Tibial nerve (tissue), 4 donors: ENCODE measurements at places on chromosomes 6 and 20. TPM values are rescaled to one million over a fixed set of nuclear protein-coding genes. Genes with fewer than 3 reads are reported as not detected.
A peak's percentile ranks its signal among the peaks of the same experiment; 100 is the strongest.

DNA sequence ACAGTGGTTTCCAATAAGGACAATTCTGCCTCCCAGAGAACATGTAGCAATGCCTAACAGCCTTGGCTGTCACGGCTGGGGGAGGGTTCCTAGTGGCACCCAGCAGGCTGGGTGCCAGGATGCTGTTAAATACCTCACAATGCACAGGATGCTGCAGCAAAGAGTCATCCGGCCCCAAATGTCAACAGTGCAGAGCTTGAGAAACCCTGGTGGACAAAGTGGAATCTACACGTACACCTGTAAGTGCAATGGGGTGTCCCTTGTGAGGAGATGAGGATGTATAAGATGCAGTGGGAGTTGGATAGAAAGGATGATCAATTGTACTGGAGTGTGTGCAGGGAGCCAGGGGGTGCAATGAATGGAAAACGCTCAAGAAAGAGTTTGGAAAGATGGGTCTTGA, 142.4 kb downstream of the FNDC1 start:
- no peaks in the 10 kb centered on the region for H3K36me3 ChIP-seq
- no peaks in the 10 kb centered on the region for H3K27me3 ChIP-seq
- no peak for DNase-seq
- H3K4me1 ChIP-seq = no peaks in the 10 kb centered on the region
- H3K4me3 ChIP-seq = no peak overlapping the region

DNA sequence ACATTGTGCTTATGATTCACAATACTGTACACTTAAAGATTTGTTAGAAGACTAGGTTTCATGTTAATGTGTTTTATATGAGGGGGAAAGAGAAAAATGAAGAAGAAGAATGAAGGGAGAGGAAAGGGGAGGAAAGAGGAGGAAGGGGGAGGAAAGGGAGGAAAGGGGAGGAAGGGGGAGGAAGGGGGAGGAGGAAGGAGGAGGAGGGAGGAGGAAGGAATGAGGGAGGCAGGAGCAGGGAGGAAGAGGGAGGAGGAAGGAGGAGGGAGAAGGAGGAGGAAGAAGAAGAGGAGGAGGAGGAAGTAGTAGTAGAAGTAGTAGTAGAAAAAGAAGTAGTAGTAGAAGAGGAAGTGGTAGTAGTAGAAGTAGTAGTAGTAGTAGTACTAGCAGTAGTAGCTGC, 70.6 kb downstream of the COL21A1 start:
- H3K27me3 ChIP-seq = no peaks in the 10 kb centered on the region
- no peak for DNase-seq
- no peak overlapping the region for H3K4me3 ChIP-seq
- no peaks in the 10 kb centered on the region for H3K36me3 ChIP-seq
- H3K4me1 ChIP-seq = peaks cover 10% of the 10 kb centered on the region

- H3K36me3 ChIP-seq = no peaks in the 10 kb centered on the region
- H3K27me3 ChIP-seq = no peaks in the 10 kb centered on the region
- no peak overlapping the region for H3K27ac ChIP-seq
- DNase-seq = no peak
- peaks cover 33% of the 10 kb centered on the region for H3K4me1 ChIP-seq
- no peak overlapping the region for H3K4me3 ChIP-seq
Observed at GRCh38 chr6:158011478-158011920, 29.8 kb downstream of the SYNJ2 start.

DNA sequence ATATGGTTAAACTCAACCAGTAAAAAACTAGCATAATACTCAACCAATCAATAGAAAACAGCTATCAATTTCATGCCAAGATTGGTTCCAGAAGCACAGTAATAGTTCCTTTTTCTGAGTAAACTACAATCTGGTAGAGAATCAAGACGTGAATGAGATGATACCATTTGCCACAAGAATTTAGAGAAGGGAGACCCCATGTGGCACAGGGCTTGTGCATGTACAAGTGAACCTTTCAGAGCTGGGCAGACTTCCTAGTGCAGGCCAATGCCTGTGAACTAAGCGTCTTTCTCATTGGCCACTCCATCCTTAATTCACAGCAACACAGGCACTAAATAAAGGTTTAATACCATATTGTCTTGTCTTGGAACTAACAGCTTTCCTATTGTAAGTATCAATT, 213.5 kb downstream of the RFPL4B start:
- no peaks in the 10 kb centered on the region for H3K27me3 ChIP-seq
- no peak for DNase-seq
- no peak overlapping the region for H3K27ac ChIP-seq
- no peaks in the 10 kb centered on the region for H3K36me3 ChIP-seq

GRCh38 chr6:99364026-99364425, 14.6 kb upstream of the FAXC start:
- no peaks in the 10 kb centered on the region for H3K4me1 ChIP-seq
- H3K27me3 ChIP-seq = no peaks in the 10 kb centered on the region
- DNase-seq = no peak
- no peaks in the 10 kb centered on the region for H3K36me3 ChIP-seq
- no peak overlapping the region for H3K27ac ChIP-seq

DNA sequence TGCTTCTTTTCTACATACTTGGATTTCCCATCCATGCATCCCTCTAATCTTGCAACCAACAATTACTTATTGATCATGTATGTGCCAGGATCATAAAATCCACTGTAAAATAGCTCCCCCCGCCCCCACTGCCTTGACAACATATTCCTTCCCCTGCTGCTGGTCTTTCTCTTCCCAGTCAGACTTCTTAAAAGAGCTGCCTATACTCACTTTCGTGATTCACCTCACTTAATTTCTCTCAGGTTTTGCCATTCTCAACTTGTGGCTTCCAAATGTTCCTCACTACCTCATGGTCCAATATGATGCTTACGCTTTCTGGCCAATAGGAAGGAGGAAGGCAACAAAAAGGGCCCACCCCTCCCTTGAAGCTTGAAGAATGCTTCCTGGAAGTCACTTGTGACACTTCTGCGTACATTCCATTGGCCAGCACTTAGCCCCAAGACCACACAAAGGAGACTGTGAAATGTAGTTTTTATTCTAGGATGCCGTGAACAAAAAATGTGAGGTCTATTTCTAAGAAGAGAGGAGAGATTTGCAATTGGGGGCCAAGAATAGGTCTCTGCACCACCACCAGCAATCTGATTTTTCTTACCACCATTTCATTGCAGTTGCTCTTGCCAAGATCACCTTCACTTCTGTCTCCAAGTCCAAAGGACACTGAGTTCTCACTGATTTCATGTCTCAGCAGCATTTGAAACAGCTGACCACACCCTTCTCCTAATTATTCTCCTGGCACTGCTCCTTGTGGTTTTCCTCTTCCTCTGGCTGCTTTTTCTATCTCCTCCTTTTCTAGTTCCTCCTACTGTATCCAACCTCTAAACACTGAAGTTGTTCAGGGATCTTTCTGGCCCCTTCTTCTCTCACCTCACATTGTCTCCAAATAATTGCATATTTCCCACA, 30.8 kb downstream of the CD164 start:
- H3K4me3 ChIP-seq = no peak overlapping the region
- no peaks in the 10 kb centered on the region for H3K27me3 ChIP-seq
- no peak overlapping the region for H3K27ac ChIP-seq
- peaks cover 4% of the 10 kb centered on the region for H3K4me1 ChIP-seq
- peaks cover 4% of the 10 kb centered on the region for H3K36me3 ChIP-seq

DNA sequence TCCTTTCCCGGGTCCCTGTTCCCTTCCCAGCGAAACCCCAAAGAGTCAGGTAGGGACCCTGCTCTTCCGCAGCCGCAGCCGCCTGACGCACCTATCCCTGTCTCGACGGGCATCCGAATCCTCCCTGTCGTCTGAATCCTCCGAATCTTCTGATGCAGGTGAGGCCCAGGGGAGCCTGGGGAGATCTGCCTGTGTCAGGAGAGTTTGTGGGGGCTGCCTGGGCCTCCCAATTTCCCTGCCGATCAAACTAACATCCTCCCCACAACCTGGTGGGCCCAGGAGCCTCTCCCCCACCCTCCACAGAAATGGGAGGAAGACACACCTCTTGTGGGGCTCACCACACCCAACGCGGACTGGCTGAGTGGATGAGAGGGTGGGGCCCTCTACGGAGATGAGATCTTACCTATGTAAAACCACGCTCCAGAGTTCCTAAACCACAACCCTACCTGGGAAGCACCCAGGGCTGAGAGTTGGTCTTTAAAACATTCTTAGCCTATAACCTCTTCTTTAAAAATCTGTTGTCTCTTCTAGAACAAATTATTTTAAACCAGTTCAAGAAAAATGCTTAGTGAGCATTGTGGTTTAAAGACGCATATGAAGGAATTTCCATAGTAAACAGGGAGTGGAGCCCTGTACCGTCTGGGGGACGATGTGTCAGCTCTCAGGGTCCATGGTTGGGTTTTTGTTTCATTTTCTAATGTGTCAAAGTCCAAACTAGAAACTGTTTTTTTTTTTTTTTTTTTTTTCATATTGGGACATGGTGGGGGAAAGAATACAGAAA, 1.7 kb downstream of the CDC25B start:
- no peak for DNase-seq
- H3K4me3 ChIP-seq = peak overlapping the region; percentile 67
- H3K4me1 ChIP-seq = peaks cover 37% of the 10 kb centered on the region
- peak overlapping the region; percentile 98 for H3K27ac ChIP-seq
- H3K36me3 ChIP-seq = peaks cover 3% of the 10 kb centered on the region

- no peak overlapping the region for H3K4me3 ChIP-seq
- DNase-seq = no peak
Observed at GRCh38 chr6:109165392-109165974, 70.2 kb downstream of the CEP57L1 start.

GRCh38 chr6:142803032-142803431, 141.9 kb downstream of the HIVEP2 start:
- H3K27me3 ChIP-seq = no peaks in the 10 kb centered on the region
- DNase-seq = no peak
- no peaks in the 10 kb centered on the region for H3K36me3 ChIP-seq
- no peak overlapping the region for H3K4me3 ChIP-seq

GRCh38 chr6:166206066-166206465, 38.4 kb upstream of the TBXT start:
- H3K4me1 ChIP-seq = peaks cover 6% of the 10 kb centered on the region
- H3K27ac ChIP-seq = no peak overlapping the region
- no peaks in the 10 kb centered on the region for H3K27me3 ChIP-seq
- H3K4me3 ChIP-seq = no peak overlapping the region

DNA sequence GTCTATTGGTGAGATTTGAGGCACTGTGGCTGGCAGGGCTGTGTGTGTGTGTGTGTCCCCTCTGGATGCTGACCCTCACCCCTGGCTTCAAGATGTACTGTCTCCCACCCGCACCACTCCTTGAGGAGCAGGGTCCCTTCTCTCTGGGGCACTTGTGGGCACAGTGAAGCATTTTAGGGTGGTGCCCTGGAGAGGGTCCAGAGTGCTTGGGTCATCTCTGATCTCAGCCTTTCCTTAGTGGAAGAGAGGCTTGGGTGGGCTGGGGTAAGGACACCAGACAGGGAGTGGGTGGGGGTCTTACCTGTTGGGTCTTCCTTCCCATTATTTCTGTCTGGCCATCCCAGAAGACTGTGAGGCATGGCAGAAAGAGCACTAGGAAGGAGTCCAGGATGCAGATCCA, 66.1 kb downstream of the EFCAB8 start:
- H3K4me3 ChIP-seq = no peak overlapping the region
- no peak overlapping the region for H3K27ac ChIP-seq
- H3K27me3 ChIP-seq = no peaks in the 10 kb centered on the region
- H3K4me1 ChIP-seq = no peaks in the 10 kb centered on the region
- DNase-seq = no peak

DNA sequence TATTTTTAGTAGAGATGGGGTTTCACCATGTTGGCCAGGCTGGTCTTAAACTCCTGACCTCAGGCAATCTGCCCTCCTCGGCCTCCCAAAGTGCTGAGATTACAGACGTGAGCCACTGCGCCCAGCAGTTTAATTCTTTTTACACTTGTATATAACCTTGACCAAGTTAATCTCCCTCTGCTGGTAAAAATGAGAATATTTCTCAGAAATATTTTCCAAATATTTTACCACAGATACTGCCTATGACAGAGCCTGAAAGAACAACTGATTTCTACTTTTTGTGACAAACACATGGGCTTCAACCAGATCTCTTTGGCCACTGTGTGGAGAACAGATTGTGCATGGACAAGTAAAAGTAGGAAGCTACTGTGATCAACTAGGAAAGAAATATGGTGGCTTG, 21.2 kb upstream of the NHSL1 start:
- peaks cover 5% of the 10 kb centered on the region for H3K4me1 ChIP-seq
- no peaks in the 10 kb centered on the region for H3K27me3 ChIP-seq
- no peak overlapping the region for H3K4me3 ChIP-seq
- DNase-seq = no peak
- no peak overlapping the region for H3K27ac ChIP-seq

GRCh38 chr6:33782561-33782960, 6.4 kb downstream of the LEMD2 start:
- DNase-seq = no peak
- H3K36me3 ChIP-seq = peaks cover 34% of the 10 kb centered on the region
- peaks cover 24% of the 10 kb centered on the region for H3K4me1 ChIP-seq
- H3K4me3 ChIP-seq = no peak overlapping the region

- peak overlapping the region; percentile 49 for H3K27ac ChIP-seq
- no peaks in the 10 kb centered on the region for H3K27me3 ChIP-seq
- DNase-seq = no peak
- H3K4me3 ChIP-seq = peak overlapping the region; percentile 60
- no peaks in the 10 kb centered on the region for H3K36me3 ChIP-seq
- H3K4me1 ChIP-seq = peaks cover 5% of the 10 kb centered on the region
Observed at GRCh38 chr6:125099211-125100073, 54.1 kb upstream of the TPD52L1 start.

DNA sequence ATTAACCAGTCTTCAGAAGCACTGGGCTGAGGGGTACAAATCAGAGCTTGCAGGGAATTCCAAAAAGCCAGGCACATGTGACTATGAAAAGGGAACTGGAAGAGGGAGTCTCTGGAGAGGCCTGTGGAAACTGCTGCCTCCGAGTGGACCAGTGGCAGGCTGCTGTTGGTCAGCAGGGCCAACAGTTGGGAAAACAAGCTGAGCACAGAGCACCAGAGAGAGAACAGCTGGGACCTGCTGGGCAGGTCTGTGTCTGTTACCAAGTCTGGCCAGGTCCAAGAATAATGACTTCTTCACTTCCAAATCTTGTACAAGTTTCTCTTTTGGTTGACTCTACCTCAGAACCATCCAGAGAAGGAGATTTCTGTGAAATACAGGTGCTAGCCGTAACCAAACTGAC, 81.4 kb downstream of the LIN28B start:
- H3K4me3 ChIP-seq = no peak overlapping the region
- no peaks in the 10 kb centered on the region for H3K4me1 ChIP-seq
- no peak for DNase-seq
- H3K36me3 ChIP-seq = no peaks in the 10 kb centered on the region
- no peaks in the 10 kb centered on the region for H3K27me3 ChIP-seq

DNA sequence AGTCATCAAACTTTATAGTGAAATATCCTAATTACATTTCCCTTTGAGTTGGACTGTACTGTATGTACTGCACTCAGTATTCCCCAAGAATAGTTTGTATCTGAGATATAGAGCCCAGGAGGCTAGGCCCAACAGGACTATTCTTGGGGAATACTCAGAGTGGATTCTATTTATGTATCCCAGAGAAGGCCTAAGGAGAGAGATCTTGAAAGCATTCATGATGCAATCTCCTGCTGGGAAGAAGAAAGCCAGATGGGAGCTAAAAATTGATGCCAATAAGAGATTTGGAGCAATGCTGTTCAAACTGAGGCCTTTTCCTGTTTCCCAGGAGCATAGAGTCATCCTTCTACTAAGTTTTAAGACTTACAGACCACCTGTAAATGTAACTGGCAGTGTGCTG, 452.1 kb upstream of the PLCB4 start:
- DNase-seq = no peak
- no peaks in the 10 kb centered on the region for H3K27me3 ChIP-seq
- no peaks in the 10 kb centered on the region for H3K36me3 ChIP-seq

Gene NHSL1
- total RNA-seq = 15.9 TPM

Gene OR12D3
- total RNA-seq = not detected

Gene FERMT1
- 3.5 TPM for total RNA-seq

Gene OTOR
- total RNA-seq = not detected

Gene KHDC1
- 0.90 TPM for total RNA-seq

Gene LPIN3
- total RNA-seq = 24.5 TPM

Gene PI16
- total RNA-seq = 70.2 TPM
